ENCODE measurements at places on chromosomes 12 and 14.

- DNase-seq, result no peak
Observed at GRCh38 chr14:62062645-62063044, 300.4 kb downstream of the SNAPC1 start.

DNA sequence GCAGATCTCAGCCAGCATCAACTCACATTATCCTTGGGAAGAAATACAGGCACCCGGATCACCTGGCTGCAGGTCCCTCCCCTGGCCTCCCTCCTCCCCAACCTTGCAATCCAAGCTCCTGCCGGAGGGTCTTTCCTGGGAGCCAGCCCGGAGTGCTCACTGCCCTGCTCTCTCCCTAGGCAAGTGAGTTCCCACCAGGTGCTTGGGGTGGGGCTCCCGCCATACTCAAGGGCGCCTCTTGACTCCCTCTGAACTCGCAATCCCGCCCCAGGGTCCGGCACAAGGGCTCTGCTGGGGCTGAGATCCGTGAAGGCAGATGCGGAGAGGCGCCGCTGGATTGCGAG, 1.2 kb upstream of the CEP170B start:
- DNase-seq, result no peak

DNA sequence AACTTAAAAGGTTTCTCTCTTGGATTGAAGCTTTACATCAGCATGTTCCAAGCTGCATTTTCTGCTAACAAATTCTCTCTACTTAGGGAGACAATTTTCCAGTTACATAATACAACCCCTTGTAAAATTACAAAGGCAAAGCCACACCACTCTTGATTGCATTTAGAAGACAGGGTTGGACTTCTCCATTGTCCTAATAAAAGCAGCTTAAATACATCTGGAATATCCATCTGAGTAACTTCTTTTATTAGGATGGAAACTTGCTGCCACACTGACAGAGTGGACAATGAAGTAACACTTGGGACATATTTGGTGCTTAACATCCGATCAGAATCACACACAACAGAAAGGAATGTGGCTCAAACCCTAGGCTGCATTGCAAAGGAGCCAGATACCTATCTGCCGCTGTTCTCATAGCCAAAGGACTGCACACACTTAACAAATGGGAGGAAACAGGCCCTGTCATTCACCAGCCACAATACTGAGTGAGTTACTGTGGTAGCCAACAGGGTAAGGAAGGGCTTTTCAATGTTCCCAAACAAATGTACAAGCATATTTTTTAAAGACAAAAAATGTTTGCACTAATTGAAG, 157.2 kb downstream of the PAX9 start:
- DNase-seq, result peak; percentile 41

DNA sequence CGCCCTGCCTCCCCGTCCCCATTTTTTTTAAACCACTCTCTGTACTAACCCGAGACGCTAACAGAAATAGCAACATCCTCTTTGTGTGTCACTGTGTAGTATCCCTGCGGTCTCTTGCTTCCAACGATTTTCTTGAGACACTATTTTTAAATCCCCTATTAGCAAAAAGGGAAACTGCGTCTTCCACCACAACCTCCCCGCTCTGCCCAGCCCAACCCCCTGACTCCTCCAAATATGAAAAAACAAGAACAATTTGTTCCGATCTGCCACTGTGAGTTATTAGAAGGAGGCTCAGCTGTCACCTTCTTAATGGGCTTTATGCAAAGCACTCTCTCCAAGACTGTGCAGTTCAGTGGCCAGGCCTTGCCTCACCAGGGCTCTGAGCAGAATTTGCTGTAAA, 76.3 kb downstream of the MAP1LC3B2 start:
- DNase-seq, result no peak

DNA sequence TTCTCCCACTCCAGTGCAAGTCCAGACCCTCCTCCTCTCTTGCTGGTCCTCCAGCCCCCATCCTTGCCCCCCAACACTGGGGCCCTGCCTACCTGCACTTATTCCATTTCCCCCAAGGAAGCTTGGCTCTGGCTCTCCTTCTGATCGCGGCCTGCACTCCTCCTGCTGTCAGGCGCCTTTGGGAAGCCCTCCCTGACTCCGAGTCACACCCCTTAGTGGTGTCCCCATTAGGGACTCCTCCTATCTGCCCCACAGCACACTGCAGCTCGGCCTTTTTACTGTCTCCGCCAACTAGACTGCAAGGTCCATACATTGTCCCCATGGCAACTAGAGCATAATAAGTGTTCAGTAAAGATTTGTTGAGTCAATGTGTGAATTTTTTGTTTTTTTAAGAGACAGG, 32.9 kb downstream of the FIGNL2 start:
- DNase-seq, result no peak

- no peak for DNase-seq
Observed at GRCh38 chr14:59037086-59037485, 151.4 kb upstream of the DAAM1 start.

GRCh38 chr14:106831322-106831720, 1304.9 kb downstream of the TMEM121 start:
- no peak for DNase-seq

- DNase-seq, result no peak
Observed at GRCh38 chr14:65096323-65097089, 5.8 kb downstream of the MAX start.

DNA sequence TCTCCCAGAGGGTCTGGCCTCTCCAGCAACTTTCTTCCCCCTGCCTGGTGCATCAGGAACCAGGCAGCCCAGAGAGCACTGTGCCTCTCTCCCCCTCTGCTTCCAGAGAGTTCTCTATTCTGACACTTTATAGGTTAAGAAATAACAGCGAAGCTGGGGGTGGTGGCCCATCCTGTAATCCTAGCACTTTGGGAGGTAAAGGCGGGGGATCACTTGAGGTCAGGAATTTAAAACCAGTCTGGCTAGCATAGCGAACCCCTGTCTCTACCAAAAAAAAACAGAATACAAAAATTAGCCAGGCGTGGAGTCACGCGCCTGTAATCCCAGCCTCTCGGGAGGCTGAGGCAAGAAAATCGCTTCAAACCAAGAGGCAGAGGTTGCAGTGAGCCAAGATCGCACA, 58.3 kb downstream of the ESRRB start:
- peak; percentile 86 for DNase-seq

DNA sequence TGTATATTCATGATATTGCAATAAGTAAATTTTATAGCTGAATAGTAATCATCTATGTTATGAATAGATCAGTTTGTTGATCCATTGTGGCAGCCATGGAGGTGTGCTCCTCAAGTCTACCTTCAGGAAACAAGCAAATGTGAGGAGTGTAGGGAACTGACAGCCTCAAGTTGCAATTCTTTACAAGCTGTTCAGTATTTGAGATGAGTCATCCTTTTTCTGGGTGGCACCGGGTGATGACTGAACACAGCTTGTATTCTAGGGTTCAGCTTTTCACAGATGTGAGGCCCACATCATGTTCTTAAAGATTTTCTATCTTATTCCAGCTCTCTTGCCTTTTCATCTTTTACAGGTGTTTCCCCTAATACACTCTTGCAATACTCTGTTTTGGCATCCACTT, 452.4 kb downstream of the KCNH5 start:
- no peak for DNase-seq
